ENCODE measurements at places on chromosomes 5 and 9.
A peak's percentile ranks its signal among the peaks of the same experiment; 100 is the strongest.

DNA sequence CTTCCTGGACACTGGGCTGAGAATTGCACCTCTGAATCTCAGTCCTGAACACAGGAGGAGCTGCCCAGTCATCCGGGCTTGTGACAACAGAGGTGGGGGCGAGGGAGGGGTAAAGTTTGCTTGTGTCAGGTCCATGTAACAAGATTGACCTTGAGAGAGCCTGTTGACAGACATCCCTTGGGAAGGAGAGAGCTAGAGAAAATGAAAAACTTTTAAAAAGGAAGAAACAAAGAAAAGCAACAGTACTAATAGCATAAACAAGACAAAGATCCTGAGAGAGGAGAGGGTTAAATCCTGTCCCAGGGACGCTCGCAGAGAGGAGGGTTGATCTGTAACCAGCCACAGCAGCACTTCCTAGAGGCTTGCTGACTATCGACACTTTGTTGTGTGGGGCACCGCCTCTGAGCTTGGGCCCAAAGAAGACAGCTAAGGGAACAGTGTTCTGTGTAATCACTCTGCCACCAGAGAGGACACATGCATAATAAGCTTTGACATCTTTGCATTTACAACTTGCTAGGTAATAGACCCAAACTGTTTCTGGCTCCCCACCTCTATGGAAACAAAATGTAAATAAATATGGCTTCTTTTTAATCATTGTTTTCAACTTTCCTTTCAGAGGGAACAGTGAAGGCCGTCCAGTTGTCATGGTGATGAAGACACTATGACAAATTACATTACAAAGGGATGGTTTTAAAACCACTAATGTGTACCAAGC is 363.7 kb downstream of the CSNK1G3 start:
- H3K4me3 ChIP-seq, result no peak overlapping the region
- no peak overlapping the region for H3K27ac ChIP-seq
- H3K4me1 ChIP-seq, result no peaks in the 10 kb centered on the region
- H3K36me3 ChIP-seq, result no peaks in the 10 kb centered on the region
- no peaks in the 10 kb centered on the region for H3K27me3 ChIP-seq

DNA sequence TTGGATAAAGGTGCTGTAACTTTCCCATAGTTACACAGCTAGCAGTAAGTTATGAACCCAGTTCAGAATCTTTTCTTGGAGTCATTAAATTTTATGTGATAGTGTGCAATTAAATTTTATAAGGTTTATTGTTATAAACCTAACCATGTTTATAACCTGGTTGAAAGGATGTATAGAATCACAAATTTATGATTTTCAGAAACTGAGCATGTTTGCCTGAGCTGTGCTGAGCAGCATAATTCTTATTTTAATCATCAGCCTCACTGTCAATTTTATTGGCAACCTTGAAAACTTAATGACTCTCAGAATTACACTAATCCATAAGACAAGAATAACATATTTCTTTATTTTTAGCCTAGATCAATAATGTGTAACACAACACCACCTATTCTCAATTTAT is 46.9 kb downstream of the ADAMTS19 start:
- no peak overlapping the region for H3K27ac ChIP-seq
- no peaks in the 10 kb centered on the region for H3K36me3 ChIP-seq
- no peak overlapping the region for H3K4me3 ChIP-seq
- H3K4me1 ChIP-seq, result no peaks in the 10 kb centered on the region
- DNase-seq, result no peak
- no peaks in the 10 kb centered on the region for H3K27me3 ChIP-seq

DNA sequence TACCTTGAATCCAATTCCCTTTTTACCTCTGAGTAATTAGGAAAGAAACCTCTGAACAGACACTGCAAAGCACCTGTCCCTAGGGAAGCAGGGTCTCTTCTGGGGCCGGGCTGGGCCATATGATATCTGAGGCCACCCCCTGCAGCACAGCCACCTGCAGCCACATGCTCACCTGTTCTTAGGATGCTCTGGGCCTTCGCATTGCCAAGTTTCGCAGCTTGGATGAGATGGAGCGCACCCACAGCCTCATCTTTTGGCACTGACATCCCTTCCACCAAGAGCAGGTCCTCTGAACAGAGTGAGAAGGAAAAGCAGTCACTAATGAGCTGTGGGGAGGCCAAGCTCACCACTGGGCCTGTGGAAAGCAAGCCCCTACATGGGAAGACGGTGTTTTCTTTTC is 27.3 kb downstream of the CLTA start:
- H3K27me3 ChIP-seq, result no peaks in the 10 kb centered on the region
- H3K36me3 ChIP-seq, result peaks cover 69% of the 10 kb centered on the region
- peak; percentile 24 for DNase-seq
- peak overlapping the region; percentile 1 for H3K4me3 ChIP-seq

GRCh38 chr9:137426018-137426681 is 3.0 kb downstream of the NOXA1 start:
- peaks cover 24% of the 10 kb centered on the region for H3K27me3 ChIP-seq
- H3K27ac ChIP-seq, result no peak overlapping the region
- peaks cover 14% of the 10 kb centered on the region for H3K4me1 ChIP-seq
- H3K4me3 ChIP-seq, result no peak overlapping the region

GRCh38 chr5:158529454-158529853 is 570.3 kb downstream of the EBF1 start:
- no peak for DNase-seq
- no peaks in the 10 kb centered on the region for H3K4me1 ChIP-seq
- no peak overlapping the region for H3K4me3 ChIP-seq
- no peaks in the 10 kb centered on the region for H3K27me3 ChIP-seq
- no peaks in the 10 kb centered on the region for H3K36me3 ChIP-seq

GRCh38 chr9:37961351-37961750 is 57.4 kb upstream of the SLC25A51 start:
- H3K27ac ChIP-seq, result no peak overlapping the region
- DNase-seq, result no peak
- no peak overlapping the region for H3K4me3 ChIP-seq
- H3K27me3 ChIP-seq, result peaks cover 15% of the 10 kb centered on the region
- no peaks in the 10 kb centered on the region for H3K36me3 ChIP-seq

GRCh38 chr5:37771731-37772130 is 68.1 kb downstream of the GDNF start:
- no peak overlapping the region for H3K27ac ChIP-seq
- H3K4me3 ChIP-seq, result no peak overlapping the region
- no peaks in the 10 kb centered on the region for H3K27me3 ChIP-seq
- H3K36me3 ChIP-seq, result peaks cover 4% of the 10 kb centered on the region
- no peaks in the 10 kb centered on the region for H3K4me1 ChIP-seq
- no peak for DNase-seq

- H3K27me3 ChIP-seq, result no peaks in the 10 kb centered on the region
- DNase-seq, result no peak
- no peak overlapping the region for H3K4me3 ChIP-seq
- peaks cover 45% of the 10 kb centered on the region for H3K4me1 ChIP-seq
- no peak overlapping the region for H3K27ac ChIP-seq
Observed at GRCh38 chr9:93595461-93595860, 19.1 kb downstream of the PHF2 start.

DNA sequence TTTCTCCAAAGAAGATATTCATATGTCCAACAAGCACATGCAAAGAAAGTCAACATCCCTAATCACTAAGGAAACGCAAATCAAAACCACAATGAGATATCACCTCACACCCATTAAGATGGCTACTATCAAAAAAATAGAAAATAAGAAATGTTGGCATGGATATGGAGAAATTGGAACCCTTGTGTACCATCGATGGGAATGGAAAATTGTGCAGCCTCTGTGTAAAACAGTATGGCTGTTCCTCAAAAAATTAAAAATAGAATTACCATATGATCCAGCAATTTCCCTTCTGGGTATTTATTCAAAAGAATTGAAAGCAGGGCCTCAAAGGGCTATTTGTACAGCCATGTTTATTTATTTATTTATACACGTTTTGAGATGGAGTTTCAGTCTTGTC is 43.0 kb upstream of the HRH2 start:
- peaks cover 39% of the 10 kb centered on the region for H3K27me3 ChIP-seq
- H3K4me3 ChIP-seq, result no peak overlapping the region
- no peak for DNase-seq
- peaks cover 12% of the 10 kb centered on the region for H3K4me1 ChIP-seq
- no peak overlapping the region for H3K27ac ChIP-seq

DNA sequence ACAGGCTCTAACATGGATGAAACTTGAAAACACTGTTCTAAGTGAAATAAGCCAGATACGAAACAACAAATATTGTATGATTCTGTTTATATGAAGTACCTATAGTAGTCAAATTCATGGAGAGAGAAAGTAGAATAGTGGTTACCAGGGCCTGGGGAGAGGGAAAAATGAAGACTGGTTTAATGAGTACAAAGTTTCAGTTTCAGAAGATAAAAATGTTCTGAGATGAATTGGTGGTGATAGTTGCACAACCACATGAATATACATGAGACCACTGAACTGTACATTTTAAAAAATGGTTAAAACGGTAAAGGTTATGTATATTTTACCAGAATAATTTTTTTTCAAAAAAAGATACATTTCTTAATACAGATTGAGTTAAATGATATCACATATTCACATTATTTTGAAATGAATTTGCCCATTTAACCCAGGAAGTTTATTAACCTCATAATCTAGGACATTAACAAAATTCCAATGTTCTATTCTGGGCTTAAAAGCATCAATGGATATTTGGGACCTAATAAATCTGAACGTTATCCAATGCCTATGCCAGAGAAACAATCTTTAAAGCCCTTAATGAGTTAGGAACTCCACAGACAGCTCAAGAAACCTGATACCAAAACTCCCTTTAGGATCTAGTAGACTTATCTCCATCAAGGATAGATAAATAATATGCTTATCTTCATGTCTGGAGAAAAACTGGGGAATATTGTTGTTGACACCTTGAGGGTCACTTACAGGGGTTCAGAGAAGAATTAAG is 521.3 kb downstream of the EFNA5 start:
- H3K4me1 ChIP-seq, result no peaks in the 10 kb centered on the region
- no peak overlapping the region for H3K4me3 ChIP-seq
- H3K27me3 ChIP-seq, result no peaks in the 10 kb centered on the region
- DNase-seq, result no peak
- H3K36me3 ChIP-seq, result no peaks in the 10 kb centered on the region

DNA sequence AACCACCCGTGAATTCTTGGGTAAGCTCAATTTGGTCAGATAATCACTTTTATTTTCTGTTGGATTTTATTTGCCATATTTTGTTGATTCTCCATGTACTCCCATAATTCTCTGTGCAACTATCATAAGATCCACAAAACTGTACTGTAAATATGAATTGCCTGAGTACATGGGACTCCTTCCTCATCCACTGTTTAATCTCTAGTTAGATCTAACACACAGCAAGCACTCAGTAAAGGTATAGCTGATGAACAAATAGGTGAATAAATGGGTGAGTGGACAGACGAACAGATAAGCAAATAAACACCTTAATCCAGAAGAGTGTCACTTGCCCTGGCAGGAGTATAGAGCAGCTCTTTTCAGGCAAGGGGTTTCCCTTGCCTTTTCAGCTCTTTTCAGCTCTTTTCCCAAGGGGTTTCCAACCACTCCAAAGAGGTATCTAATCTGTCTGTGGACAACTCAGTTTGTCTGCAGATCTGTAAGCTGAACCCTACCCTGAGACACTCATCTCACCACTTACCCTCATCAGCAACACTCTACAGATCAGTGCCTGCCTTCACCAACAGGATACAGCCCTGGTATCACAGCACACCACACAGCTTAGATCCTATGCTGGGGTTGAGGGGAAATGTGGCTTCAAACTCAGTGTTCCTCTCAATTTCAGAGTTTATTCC is 51.2 kb downstream of the SIL1 start:
- no peaks in the 10 kb centered on the region for H3K27me3 ChIP-seq
- H3K36me3 ChIP-seq, result no peaks in the 10 kb centered on the region
- H3K4me1 ChIP-seq, result no peaks in the 10 kb centered on the region
- DNase-seq, result no peak
- H3K4me3 ChIP-seq, result no peak overlapping the region
- H3K27ac ChIP-seq, result no peak overlapping the region

GRCh38 chr5:153618867-153619266 is 128.4 kb downstream of the GRIA1 start:
- no peak overlapping the region for H3K27ac ChIP-seq
- no peaks in the 10 kb centered on the region for H3K36me3 ChIP-seq
- H3K4me3 ChIP-seq, result no peak overlapping the region
- no peak for DNase-seq

- no peaks in the 10 kb centered on the region for H3K36me3 ChIP-seq
- DNase-seq, result no peak
- H3K4me3 ChIP-seq, result no peak overlapping the region
- no peaks in the 10 kb centered on the region for H3K27me3 ChIP-seq
- no peaks in the 10 kb centered on the region for H3K4me1 ChIP-seq
Observed at GRCh38 chr9:102768002-102768401, 227.1 kb upstream of the CYLC2 start.

GRCh38 chr9:70936536-70936935 is 184.9 kb downstream of the TRPM3 start:
- H3K36me3 ChIP-seq, result no peaks in the 10 kb centered on the region
- H3K4me3 ChIP-seq, result no peak overlapping the region
- no peak for DNase-seq
- H3K27me3 ChIP-seq, result no peaks in the 10 kb centered on the region

GRCh38 chr9:124697326-124698200 is 73.5 kb downstream of the NR6A1 start:
- no peak overlapping the region for H3K27ac ChIP-seq
- no peaks in the 10 kb centered on the region for H3K4me1 ChIP-seq
- DNase-seq, result no peak
- H3K4me3 ChIP-seq, result no peak overlapping the region

GRCh38 chr5:52523701-52524100 is 264.0 kb upstream of the ITGA1 start:
- H3K27me3 ChIP-seq, result no peaks in the 10 kb centered on the region
- H3K36me3 ChIP-seq, result no peaks in the 10 kb centered on the region
- no peak overlapping the region for H3K4me3 ChIP-seq
- no peaks in the 10 kb centered on the region for H3K4me1 ChIP-seq
- H3K27ac ChIP-seq, result no peak overlapping the region

- no peak for DNase-seq
- no peak overlapping the region for H3K27ac ChIP-seq
- H3K4me3 ChIP-seq, result no peak overlapping the region
- peaks cover 19% of the 10 kb centered on the region for H3K4me1 ChIP-seq
- no peaks in the 10 kb centered on the region for H3K36me3 ChIP-seq
- peaks cover 43% of the 10 kb centered on the region for H3K27me3 ChIP-seq
Observed at GRCh38 chr5:31853398-31854135, 214.6 kb downstream of the PDZD2 start.

DNA sequence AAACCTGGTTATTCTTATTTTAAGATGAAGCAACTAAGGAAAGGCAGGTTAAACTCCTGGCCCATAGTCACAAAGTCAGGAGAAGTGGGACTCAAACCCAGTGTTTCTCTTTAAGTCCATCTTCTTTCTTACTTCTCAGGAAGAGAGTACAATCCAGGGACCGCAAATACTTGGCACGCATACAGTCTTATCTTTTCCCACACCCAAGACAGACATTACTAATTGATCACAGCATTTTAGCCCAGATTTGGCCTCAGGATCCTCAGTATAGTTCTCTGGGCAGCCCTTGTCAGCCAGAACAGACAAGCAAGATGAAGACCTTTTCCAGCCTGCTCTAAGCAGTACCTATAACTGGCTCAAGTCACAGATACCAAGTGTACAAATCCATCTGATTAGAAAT is 125.5 kb upstream of the RAI14 start:
- DNase-seq, result no peak
- H3K27ac ChIP-seq, result no peak overlapping the region
- H3K27me3 ChIP-seq, result no peaks in the 10 kb centered on the region
- no peaks in the 10 kb centered on the region for H3K36me3 ChIP-seq
- H3K4me3 ChIP-seq, result no peak overlapping the region

GRCh38 chr9:98442541-98442940 is 187.1 kb upstream of the TBC1D2 start:
- H3K27ac ChIP-seq, result no peak overlapping the region
- no peaks in the 10 kb centered on the region for H3K36me3 ChIP-seq
- no peak for DNase-seq
- no peak overlapping the region for H3K4me3 ChIP-seq
- H3K27me3 ChIP-seq, result peaks cover 4% of the 10 kb centered on the region
- H3K4me1 ChIP-seq, result no peaks in the 10 kb centered on the region
